ENCODE measurements at places on chromosomes 3 and 15.

DNA sequence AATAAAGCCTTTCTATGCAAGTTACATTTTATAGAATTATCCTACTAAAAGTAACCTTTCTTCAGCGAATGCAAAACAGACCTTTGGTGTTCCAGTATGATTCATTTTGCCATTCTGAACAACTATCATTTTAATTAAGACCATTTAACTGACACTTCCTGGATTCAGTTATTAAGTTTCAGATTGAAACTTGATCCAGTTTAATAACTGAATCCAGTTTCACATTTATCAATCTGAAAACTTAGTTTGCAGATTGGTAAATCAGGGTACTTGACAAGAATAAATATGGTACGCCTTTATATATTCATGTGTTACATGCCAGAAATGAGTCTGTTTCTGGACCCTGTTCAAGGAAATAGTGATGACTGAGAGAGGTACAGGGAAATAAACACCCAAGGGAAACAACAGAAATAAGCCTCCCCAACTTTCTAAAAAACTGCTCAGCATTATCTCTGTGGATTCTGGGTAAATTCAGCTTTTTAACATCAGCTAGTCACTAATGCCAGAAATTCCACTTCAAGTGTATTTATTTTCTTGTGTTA is 23.3 kb upstream of the NFKBIZ start:
- DNase-seq = no peak

DNA sequence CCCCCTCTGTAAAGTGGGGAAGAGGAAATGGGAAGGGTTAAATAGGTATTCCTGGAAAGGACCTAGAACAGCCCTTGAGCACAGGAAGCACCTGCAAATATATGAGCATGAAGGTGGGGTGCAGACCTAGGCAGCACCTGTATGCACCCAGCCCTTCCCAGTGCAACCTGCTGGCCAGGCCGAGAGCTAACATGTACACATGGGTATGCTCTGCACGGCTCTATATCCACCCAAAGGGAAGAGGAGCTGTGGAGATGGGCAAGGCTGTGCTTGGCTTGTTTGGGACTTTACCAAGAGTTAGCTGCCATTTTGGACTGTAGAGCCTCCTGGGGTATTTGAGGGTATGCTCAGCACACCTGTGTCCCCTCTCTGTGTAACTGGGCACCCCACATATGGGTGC is 171.2 kb downstream of the KLF13 start:
- DNase-seq = no peak

GRCh38 chr15:73921254-73921925 is 4.9 kb upstream of the LOXL1 start:
- DNase-seq = no peak

GRCh38 chr3:58059349-58060321 is 51.4 kb downstream of the FLNB start:
- DNase-seq = no peak

DNA sequence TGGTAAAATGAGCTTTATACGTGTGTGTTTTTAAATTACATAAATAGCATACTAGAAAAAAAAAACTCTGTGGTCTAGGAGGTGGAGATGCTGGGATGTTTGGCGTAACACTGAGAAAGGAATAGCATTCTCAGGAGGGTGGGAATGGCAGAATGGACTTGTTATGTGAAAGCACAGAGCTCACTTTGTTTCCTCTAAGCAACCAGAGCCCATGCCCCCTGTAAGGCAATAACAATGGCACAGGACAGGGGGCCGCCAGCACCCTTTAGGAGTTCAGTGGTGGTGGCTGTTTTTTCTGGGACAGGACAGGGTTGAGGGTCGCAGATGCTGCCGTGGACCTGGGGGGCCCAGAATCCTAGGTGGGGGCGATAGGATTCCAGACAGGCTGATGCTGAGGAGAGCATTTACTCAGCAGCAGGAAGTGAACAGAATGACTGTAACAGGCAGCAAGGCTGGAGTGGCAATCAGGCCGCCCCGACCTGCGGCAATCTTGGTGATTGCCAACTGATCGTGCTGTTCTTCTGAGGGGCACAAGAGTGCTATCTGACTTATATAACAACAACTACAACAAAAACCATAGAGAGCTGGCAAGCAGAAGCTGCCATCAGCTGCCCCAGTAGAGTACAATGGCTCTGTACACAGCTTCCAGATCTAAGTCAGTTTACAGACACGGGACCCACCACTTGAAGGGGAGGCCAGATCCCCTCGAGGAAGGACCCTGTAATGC is 160.4 kb downstream of the UACA start:
- no peak for DNase-seq

All from stimulated activated CD4-positive, alpha-beta T cell treated with anti-CD3 and anti-CD28 coated beads, Interleukin-1b, Interleukin-23, amount 100 ng/mL, for 1 hour (primary cell).